ENCODE measurements at places on chromosomes 12 and 14. TPM values are rescaled to one million over a fixed set of nuclear protein-coding genes. Genes with fewer than 3 reads are reported as not detected.

DNA sequence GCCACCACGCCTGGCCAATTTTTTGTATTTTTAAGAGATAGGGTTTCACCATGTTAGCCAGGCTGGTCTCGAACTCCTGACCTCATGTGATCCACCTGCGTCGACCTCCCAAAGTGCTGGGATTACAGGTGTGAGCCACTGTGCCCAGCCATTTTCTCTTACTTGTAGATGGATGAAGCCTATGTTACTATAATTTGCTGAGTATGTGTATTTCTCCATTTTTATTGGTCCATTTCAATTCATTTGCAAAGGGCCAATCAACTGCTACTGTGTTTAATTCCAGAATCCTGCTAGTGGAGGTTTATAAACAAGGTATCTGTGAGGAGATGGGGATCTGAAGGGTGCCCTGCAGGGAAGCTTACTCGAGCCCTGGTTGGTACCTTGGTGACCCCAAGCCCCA, 101.7 kb upstream of the MAX start:
- DNase-seq, result no peak

The PAX9 gene
- total RNA-seq, result not detected

The HAL gene
- 0.22 TPM for total RNA-seq

DNA sequence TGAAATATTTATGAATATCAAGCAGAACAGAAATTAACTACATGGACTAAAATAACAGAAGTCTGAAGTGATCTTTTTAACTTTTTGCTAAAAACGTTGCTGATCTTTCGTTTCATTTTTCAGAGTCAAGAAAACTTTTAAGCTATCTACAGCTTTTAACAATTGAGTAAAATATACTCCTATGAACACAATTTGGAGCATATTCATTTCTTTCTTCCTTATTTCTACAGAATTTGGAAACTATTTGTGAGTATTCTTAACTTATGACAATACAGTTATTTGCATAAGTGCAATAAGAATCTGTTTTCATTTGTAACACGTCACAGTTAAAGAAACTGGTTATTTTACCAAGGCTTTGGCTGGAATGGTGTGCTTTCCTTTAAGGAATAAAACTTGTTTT, 21.0 kb upstream of the B4GALNT1 start:
- no peak for DNase-seq

The FOXG1 gene
- not detected for total RNA-seq

DNA sequence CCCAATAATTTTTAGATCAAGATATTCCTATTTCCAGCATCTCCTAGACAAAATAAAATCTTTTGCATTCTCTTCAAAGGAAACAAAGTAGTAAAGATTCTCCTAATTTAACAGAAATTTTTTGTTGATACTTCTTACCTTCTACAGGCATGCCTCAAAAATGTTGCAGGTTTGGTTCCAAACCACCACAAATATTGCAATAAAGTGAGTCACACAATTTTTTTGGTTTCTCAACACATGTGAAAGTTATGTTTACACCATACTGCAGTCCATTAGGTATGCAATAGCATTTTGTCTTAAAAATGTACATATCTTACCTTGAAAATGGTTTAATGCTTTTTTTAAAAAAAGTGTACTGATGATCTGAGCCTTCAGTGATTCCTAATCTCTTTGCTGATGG, 65.6 kb upstream of the USP15 start:
- DNase-seq, result no peak

DNA sequence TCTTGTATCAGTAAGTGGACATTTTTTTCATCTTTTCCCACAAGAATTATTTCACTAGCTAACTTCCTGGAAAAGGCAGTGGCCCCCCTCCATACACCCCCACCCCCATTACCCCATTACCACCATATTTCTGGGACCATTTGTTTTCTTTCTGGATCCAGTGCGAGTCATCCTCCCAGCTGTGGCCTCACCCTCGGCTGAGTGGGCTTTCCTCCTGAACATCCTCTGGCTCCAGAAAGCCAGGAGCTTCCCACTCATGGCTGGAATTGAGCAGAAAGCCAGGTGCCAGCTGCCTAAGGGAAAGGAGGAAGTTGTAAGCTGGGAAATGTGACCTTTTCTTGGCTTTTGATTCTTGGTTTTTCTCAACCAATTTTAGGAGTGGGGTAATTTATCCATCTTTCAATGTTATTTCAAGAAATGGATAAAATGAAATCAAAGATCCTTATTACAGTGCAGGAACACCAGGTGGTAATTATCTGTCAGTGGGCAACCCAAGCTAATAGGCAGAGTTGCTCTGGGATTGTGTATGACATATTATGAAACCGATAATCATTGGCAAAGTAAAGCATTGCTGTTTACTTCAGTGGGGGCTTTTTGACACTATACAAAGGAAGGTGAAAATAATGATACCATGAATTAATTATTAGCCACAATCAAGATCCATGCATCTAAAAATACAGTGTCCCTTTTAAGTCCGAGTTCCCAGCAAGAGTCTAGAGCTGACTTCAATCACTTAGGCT, 124.6 kb downstream of the KICS2 start:
- peak; percentile 74 for DNase-seq

The DDX11 gene
- total RNA-seq, result 8.9 TPM

The ERBB3 gene
- total RNA-seq, result under 0.01 TPM

The PARP11 gene
- total RNA-seq, result 6.5 TPM

- DNase-seq, result no peak
Observed at GRCh38 chr12:52715416-52715815, 12.1 kb upstream of the KRT77 start.

DNA sequence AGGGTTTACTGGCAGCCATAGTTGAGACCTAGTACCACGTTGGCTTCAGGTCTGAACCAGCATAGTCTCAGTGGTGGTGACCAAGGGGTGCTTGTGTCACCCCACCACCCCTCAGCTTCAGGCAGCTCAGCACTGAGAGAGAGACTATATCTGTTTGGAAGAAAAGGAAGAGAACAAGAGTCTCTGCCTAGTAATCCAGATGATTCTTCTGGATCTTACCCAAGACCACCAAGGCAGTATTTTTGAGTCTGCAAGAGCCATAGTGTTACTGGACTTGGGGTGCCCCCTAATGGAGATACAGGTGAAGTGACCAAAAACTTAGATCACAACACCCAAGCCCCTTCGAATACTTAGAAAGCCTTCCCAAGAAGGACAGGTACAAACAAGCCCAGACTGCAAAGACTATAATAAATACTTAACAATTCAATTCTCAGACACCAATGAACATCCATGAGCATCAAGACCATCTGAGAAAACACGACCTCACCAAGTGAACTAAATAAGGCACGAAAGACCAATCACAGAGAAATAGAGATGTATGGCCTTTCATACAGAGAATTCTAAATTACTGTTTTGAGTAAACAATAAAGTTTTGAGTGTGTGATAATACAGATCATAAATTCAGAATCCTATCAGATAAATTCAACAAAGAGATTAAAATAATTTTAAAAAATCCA, 107.0 kb downstream of the HELB start:
- peak; percentile 71 for DNase-seq

- no peak for DNase-seq
Observed at GRCh38 chr12:107955966-107956643, 173.0 kb upstream of the WSCD2 start.

DNA sequence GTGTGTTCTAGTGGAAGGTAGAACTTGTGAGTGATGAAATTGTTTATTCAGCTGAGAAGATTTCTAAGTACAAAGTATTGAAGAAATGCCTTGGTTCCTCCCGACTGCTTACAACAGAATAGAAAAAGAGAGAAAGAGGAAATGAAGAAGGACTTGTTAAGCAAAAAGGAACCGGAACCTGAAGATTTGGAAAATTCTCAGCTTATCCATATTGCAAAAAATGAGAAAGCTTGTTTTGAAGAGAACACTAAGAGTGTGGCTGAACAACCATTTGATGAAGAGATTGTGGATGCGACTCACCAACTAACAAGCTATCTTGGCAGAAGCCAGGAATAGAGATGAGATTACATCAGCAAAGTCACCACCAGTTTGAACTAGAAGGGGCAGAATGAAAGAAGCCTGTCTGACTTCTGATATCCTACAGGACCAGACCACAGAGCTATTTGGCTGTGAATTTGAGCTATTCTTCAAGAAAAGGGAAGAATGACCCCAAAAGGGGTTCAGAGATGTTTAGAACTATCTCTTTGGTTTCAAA, 15.1 kb downstream of the NDUFA9 start:
- peak; percentile 67 for DNase-seq

- DNase-seq, result no peak
Observed at GRCh38 chr14:81416194-81416952, 16.2 kb upstream of the STON2 start.

GRCh38 chr14:73462048-73462715, 3.8 kb upstream of the NUMB start:
- DNase-seq, result peak; percentile 75

The OR6C2 gene
- total RNA-seq, result not detected

The LGMN gene
- total RNA-seq, result 62.7 TPM

DNA sequence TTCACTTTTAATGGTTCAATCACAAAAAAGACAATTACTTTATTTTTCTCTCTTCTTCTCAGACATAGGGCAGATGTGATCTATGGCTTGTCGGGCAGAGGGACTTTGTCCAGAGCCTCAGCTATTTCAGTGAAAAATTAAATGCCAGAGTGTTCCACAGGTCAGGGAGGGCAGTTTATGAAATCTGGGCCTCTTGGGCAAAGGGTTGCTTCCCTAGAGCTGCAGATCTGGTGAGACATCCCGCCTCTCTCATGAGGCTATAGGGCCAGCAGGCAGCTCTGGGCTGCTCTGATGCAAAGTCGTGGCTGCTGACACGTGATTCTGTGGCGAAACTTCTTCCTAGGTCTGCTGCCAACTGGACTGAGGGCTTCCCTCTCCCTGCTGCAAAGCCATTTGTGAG, 6.0 kb downstream of the CLMN start:
- peak; percentile 19 for DNase-seq

DNA sequence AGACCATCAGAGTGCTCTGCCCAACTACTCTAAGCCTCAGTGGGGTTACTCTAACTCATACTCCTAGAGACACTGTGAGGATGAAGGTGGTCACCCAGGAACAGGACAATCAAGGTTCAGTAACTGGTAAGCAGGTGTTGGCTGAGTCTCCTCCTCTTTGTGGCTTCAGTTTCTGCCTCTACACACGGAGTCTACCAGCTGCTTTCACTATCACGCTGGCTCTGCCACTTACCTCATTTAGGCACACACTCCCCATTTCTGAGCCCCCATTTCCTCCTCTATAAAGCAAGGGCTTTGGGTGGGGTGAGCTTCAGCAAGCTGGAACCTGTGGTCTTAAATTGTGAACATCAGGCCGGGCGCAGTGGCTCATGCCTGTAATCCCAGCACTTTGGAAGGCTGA, 7.3 kb upstream of the TCHP start:
- DNase-seq, result no peak

The CMA1 gene
- total RNA-seq, result not detected

GRCh38 chr14:67486890-67487289, 1.6 kb downstream of the TMEM229B start:
- DNase-seq, result no peak

GRCh38 chr12:54977857-54978256, 6.7 kb downstream of the TESPA1 start:
- no peak for DNase-seq

The FOXN4 gene
- total RNA-seq, result not detected

The REP15 gene
- 13.5 TPM for total RNA-seq

All from lung microvascular endothelial cell (primary cell).